Omental fat pad (tissue), 4 donors: ENCODE measurements at places on chromosomes 1 and 21.

DNA sequence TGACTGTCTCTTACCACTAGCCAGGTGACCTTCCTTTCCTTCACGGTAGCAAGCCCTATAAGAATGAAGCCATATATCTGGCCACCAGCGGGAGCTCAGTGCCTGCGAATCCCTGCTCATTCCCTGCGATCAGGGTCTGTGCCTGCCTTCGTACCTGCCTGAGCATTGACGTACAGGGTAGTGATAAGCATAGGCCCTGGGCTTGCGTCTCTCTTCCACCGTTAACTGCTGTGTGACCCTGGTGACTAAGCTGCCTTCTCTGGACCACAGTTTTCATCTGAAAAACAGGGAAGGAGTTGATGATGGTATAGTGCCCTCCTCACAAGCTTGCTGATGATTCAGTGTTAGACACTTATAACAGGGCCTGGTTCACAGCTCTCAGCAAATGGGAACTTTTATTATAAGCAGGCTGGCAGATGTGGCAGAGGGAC is 4.1 kb downstream of the ZC3H12A start:
- DNase-seq = no peak

- no peak for DNase-seq
Observed at GRCh38 chr1:184036517-184036949, 995 bp downstream of the COLGALT2 start.

DNA sequence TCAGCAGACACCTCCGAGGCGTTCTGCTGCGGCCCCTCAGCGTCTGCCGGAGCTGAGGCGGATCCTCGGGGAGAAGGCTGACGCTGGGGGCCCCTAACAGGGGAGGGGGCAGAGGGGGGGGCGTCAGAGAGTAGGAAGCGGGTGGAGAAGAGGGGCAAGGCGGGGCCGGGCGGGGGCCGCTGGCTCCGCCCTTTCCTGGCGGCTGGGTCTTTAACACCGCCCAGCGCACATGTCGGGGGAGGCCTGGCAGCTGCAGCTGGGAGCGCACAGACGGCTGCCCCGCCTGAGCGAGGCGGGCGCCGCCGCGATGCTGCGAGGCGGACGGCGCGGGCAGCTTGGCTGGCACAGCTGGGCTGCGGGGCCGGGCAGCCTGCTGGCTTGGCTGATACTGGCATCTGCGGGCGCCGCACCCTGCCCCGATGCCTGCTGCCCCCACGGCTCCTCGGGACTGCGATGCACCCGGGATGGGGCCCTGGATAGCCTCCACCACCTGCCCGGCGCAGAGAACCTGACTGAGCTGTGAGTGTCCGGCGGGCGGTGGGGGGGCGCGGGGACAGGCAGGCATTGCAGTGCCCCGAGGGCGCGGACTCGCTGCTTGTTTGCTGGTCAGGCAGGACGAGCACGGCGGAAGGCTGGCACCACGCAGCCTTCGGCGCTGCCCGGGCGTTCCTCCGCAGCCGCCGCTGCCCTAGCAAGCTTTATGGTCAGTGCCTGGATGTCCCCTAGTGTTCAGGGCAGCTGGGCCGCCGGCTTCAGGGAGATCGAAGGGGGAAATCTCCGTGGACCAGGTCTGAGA is at the start of gene NTRK1:
Gene NTRK1, plus strand, starts transcription at position 238 of the 796 bp plus-strand sequence. Its CDS starts 70 bp downstream, at position 308.
- no peak for DNase-seq

DNA sequence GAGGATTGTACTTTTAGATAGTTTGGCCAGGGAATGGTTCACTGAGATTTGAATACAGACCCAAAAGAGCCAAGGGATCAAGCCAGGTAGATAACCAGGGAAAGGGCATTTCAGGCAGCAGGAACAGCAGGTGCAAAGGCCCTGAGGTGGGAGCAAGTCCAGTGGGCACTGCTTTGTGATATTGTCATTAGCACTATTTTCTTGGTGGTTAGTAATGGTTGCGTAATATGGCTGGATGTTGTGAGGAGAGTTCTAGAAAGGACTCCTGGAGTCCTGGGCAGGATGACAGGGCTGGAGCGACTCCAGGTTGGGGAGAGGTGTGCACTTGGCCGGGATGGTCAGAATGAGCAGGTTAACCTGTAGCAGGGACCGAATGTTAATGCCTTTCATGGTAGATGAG is 4.4 kb downstream of the AZIN2 start:
- no peak for DNase-seq

GRCh38 chr1:84855168-84855567 is 37.8 kb downstream of the LPAR3 start:
- no peak for DNase-seq

- no peak for DNase-seq
Observed at GRCh38 chr1:151802372-151802771, 2.8 kb downstream of the LINGO4 start.

GRCh38 chr1:99550198-99550597 is 95.7 kb upstream of the PALMD start:
- DNase-seq = no peak

- DNase-seq = no peak
Observed at GRCh38 chr1:94002046-94002787, 93.0 kb upstream of the GCLM start.

GRCh38 chr1:227556288-227556687 is 7.1 kb upstream of the ZNF678 start:
- DNase-seq = no peak

DNA sequence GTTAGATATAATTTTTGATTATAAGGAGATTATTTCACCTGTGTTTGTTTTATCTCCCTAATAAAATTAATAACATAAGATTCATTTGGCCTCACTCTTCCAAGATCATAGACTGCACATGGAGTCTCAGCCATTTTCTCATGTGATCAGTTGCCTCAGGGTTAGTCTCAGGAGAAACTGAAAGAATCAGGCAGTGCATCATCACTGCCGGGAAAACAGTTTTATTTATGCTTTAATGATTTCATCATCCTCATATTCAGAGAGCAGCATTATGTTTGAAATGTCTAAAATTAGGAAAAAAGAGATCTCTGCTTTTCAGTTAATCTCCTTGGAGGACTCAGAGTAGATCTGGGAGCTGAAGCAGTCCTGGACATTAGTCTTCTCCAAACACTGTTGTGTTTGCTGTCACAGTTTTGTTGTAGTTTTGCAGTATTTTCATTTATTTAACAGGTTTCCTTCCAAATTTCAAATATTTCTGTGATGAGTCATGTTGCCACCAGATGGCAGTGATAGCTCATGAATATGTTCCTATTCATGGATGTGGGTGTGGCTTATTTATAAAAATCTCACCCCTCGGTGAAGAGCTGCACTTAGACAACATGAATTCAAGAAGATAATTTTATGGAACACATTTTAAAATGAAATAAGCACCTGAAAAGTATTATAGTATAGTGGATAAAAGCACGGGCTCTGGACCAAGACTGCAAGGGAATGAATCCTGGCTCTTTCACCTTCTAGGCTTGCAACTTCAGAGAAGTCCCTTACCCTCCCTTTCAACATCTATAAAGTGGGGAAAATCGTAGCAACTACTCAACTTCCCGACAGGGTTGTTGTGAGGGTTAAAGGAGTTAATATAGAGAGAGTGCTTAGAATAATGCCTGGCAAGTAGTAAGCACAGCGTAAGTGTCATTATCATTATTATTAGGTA is 31.2 kb downstream of the CHD1L start:
- DNase-seq = no peak

DNA sequence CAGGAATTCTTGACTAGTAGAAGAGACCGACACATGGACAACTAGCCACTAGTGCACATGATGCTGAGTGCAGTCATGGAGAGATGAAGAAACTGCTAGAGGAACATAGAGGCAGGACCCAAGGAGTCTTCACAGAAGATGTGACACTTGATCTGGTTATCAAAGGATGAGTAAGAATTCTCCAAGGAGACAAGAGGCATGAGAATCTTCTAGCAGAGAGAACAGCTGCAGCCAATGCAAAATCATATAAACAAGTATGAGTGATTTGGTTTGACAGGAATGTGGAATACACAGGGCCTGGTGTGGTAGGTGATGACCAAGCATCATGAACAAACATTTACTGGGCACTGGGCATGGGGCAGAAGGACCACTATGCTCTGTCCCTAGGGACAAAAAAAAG is 140.9 kb upstream of the CTTNBP2NL start:
- no peak for DNase-seq
